CD4-positive, alpha-beta T cell (primary cell): ENCODE measurements at places on chromosomes 2 and 18. TPM values are rescaled to one million over a fixed set of nuclear protein-coding genes. Genes with fewer than 3 reads are reported as not detected.

DNA sequence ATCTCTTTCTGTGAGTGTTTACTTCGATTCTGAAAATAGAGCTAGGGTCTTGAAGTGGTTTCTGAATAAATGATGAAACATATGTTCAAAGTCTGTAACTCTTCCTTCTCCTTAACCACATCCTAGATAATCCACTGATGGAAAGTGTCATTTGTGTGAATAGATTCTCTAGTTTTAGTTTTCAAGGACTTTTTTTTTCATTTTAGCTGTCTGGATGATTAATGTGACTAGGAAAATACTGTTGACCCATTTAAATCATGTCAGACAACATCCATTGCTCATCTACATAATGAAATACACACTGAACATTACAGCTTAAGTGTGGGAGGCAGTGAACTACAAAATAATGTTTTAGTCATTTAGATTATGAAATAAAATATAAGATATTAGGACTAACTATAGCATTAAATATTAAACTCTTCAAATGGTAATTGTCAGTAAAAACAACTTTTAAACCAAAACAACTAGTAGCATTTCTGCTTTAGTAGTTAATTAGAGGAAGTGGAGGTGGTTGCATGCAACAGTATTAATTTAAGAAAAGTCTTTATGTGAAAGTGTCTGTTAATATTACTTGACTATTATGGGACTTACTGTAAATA, 39.1 kb upstream of the DLX1 start:
- H3K27ac ChIP-seq = no peak overlapping the region
- H3K27me3 ChIP-seq = no peaks in the 10 kb centered on the region
- no peak for DNase-seq
- no peaks in the 10 kb centered on the region for H3K36me3 ChIP-seq
- no peaks in the 10 kb centered on the region for H3K4me1 ChIP-seq

DNA sequence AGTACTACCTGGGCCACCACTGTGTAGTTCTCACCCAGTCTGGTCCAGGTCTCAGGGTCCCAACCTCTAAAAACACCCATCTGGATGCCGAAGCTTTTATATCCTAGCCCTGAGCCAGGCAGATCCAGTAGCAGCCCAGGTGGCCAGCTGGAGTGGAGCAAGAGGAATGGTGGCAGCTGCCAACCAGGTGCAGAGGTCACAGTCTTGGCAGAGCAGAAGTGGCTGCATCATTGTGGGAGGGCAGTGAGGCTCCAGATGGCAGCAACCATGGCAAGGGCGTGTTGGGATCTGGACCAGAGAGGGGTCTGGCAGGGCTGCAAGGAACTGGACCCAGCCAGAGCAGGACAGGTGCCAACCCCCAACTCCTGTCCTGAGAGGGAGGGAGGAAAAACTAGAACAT, 72.2 kb upstream of the AGAP1 start:
- H3K27me3 ChIP-seq = no peaks in the 10 kb centered on the region
- H3K27ac ChIP-seq = no peak overlapping the region
- H3K4me3 ChIP-seq = no peak overlapping the region
- no peak for DNase-seq

The GKN2 gene
- total RNA-seq = not detected

The DNER gene
- not detected for total RNA-seq
